T-cell (primary cell): ENCODE measurements at places on chromosomes 7 and 10. TPM values are rescaled to one million over a fixed set of nuclear protein-coding genes. Genes with fewer than 3 reads are reported as not detected.

The CYP3A4 gene
- total RNA-seq = not detected

The CHAT gene
- total RNA-seq = not detected

The OTUD1 gene
- 54.0 TPM for total RNA-seq

The SORBS1 gene
- total RNA-seq = 1.4 TPM

The OPN1SW gene
- total RNA-seq = not detected

The CYP26C1 gene
- 0.40 TPM for total RNA-seq

The CUBN gene
- total RNA-seq = 11.4 TPM
